ENCODE measurements at places on chromosomes 11 and 22.

DNA sequence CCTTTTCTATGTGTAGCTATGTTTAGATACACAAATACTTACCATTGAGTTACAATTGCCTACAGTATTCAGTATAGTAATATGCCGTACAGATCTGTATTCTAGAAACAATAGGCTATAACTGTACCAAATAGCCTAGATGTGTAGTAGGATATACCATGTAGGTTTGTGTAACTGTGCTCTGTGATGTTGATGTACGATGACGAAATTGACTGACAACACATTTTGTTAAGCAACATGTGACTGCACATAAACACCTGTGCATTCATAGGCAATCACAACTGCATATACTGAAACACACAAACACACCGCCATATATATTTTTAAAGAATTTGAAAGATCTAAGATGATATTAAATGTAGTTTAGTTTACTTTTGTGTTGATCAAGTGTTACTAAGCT, 60.4 kb downstream of the TEAD1 start:
- no peak for DNase-seq

DNA sequence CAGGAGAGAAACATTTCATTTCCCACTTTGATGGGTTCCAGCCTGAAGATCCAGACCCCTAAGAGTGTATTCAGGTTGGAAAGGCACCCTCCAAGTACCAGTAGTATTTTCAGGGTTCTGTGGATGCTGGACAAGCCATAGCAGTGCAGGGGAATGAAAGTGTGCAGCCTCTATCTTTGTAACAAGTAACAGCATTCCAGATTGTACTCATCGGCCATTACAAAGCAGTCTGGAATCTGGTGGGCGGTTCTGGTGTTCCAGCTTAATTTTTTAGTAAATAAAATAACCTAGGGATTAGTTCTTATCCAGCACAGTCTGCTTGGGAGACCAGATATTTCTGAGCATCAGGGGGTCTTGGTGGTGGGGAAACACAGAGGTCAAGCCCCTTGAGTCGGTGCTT, 22.6 kb downstream of the APLNR start:
- no peak for DNase-seq

DNA sequence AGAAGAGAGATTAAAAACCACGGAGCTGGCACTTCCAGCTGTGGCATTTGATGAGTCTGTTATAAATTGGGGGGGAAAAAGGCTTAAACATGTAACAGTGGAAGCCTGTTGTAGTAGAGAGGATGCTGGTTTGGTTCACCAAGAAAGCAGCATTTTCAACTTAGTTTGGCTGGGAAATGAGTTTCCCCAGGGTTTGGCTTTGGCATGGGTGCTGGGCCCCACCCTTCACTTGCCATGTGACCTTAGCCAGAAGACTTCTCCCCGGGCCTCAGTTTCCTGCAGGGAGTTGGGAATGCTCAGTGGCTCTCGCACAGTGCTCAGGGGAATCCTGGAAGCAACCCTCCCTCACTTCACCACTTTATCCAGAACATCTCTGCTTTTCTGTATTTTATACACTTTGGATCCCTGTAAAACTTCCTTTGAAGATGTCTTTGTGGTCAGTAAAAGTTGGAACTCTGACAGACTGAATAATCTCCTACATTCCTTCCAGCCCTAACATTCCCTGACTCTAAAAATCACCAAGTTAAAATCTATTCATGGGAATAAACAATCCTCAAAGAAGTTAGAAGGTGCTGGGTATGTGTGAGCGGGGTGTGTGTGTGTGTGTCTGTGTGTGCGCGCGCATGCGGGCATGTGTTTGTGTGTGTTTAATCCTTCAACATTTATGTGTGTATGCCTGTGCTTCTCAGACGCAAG, 166.0 kb downstream of the TENM4 start:
- DNase-seq, result no peak

DNA sequence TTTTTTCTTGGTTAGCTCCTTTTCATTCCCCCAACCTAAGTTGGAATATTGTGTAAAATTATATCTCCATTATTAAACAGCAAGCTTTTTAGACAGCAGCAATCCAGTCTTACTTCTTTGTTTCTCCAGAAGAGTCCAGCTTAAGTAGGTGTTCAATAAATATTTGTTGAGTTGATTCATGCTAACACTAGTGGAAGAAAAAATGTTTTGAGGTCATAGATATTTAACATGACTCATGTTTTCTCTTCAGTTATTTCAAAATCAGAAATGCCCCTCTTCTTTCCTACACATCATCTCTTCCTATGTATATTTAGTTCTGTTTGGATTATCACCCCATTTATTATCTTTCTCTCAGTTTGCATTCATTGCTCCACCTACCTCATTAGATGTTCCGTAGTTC, 20.3 kb downstream of the CCDC83 start:
- DNase-seq, result no peak

- no peak for DNase-seq
These were observed 104.0 kb downstream of the CACNA1I start for GRCh38 chr22:39674536-39674935.

DNA sequence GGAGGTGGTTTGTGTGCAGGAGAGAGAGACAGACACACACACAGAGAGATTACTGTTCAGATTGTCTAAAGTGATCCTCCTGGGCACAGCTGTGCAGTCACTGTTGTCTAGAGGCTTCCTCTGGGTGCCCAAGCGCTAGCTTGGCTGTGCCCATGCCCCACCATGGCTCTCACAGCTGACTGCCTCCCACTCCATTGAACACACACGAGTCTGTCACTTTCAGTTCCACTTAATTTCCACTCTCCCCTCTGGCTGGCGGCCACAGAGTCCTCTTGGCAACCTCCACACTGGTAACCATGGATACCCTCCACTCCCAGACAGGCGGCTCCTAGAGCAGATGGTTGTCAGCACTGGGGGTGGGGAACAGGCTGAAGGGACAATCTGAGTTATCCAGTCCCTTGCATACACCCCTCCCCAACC, 29.1 kb downstream of the MAP6 start:
- peak; percentile 81 for DNase-seq

GRCh38 chr11:122714004-122714403, 58.5 kb downstream of the UBASH3B start:
- DNase-seq, result no peak

GRCh38 chr11:27902981-27903624, 202.8 kb upstream of the BDNF start:
- no peak for DNase-seq

- DNase-seq, result peak; percentile 54
These were observed 5.7 kb downstream of the TSKU start for GRCh38 chr11:76788661-76789442.

Measured in cardiac septum (tissue), 1 donor.